NCI-H526 treated with DMSO at 0.1 percent for 48 hours (cell line): ENCODE measurements at places on chromosomes 16 and 17.

GRCh38 chr17:66523378-66524200 is 221.2 kb downstream of the PRKCA start:
- no peak for DNase-seq

DNA sequence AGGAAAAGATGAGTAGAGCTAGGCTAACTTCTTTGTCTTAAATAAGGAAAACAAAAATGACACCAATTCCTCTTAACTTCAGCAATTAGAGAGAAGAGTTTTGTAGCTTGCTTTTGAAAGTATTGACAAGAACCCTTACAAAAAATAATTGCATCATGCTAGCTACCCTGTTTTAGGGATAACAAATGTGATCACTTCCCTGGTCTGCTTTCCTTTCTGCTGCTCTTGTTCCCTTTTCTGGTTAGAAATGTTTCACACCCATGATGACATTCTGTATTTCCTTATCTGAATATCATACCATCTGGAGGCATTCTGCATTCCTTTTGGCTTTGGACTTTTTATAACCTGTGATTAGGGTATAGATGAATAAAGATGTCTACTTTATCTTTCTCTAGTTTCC is 9.9 kb upstream of the SMIM36 start:
- DNase-seq, result no peak

DNA sequence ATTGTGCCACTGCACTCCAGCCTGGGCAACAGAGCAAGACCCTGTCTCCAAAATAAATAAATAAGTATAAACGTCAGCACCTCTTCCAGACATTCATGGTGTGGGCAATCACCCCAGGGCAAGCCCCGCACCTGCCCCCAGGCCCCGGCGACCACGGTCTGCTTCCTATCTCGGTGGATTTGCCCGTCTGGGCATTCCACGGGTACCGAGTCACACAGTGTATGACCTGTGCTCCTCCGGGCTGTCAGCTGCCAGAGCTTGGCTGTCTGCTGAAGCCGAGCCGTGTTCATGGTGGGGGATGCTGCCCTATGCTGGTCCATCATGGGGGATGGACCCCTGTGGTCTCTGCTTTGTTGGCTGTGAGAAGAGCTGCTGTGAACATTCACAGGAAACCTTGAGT is 15.4 kb downstream of the CYBC1 start:
- no peak for DNase-seq

DNA sequence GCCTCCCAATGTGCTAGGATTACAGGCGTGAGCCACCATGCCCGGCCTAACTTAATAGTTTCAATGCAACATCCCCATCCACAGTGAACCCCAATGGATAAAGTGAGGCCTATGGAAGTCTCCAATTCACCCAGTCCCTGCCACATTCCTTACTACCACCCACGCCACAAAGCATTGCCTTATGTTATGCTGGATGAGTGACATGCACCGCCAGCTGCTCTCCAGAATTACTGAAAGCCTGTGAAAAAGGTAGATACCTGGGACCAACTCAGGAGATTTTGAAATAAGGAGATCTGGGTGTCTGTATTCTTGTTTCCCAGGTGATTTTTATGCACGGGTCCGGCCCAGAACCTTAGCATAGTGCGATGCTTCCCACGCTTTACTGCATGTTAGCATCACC is 16.9 kb upstream of the GAS7 start:
- DNase-seq, result no peak

DNA sequence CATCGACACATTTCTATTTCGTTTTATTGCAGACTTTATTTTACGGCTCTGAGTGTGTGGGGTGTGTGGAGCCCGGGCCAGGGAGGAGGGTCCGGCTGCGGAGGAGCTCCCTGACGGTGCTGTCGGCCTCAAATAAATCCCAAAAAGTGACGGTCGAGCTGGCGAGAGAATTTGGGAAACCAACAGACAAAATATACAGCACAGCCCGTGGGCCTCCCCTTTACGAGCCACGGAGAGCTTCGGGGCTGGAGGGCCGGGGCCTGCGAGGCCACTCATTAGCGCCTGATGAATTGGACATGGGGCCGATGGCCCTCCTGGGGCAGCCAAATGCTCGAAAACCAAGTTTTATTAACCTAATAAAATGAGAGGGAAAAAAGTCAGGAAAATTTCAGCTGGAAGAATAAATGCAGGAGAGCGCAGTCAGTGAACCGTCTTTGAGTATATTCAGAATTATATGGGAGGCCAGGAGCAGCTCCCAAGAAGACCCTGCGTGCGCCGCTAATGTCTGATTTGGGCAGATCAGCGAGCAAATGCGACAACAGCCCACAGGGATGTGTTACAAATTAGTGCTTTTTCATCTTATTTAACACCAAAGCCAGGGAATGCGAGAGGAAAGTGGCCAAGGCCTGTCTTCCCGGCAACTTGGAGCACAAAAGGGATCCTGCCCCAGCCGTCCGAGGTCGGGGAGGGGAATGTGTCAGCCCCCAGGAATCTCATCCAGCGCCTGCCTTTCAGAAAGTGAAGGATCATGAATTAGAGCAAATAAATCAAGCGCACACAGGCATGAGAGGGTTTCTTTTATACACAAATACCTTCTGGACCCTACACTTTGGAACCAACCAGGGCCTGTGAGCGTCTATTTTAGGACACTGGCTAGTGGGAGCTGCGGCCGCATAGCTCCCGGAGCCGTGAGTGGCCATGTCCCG is 249.1 kb downstream of the C16orf95 start:
- DNase-seq, result no peak

DNA sequence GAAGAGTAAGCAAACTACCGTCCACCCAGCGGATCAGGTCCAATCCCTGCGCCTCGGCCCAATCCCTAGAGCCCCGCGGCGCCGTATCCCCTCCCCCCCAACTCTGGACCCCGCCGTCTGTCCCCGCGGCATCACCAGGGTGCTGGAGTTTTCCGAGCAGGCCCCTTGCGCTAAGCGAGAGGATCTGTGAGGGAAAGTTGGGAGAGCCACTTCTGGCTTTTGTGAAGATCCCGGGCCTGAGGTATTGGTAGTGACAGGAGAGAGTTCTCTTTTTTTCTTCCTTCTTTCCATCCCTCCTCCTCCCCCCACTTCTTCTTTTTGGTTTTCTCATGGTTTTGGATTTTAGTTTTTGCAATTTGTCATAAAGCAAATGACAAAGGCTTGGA is 3.5 kb upstream of the DLX4 start:
- no peak for DNase-seq

- no peak for DNase-seq
These were observed 40.9 kb downstream of the TK2 start for GRCh38 chr16:66508914-66509496.

- no peak for DNase-seq
These were observed 37.6 kb downstream of the MMD start for GRCh38 chr17:55383771-55384642.

DNA sequence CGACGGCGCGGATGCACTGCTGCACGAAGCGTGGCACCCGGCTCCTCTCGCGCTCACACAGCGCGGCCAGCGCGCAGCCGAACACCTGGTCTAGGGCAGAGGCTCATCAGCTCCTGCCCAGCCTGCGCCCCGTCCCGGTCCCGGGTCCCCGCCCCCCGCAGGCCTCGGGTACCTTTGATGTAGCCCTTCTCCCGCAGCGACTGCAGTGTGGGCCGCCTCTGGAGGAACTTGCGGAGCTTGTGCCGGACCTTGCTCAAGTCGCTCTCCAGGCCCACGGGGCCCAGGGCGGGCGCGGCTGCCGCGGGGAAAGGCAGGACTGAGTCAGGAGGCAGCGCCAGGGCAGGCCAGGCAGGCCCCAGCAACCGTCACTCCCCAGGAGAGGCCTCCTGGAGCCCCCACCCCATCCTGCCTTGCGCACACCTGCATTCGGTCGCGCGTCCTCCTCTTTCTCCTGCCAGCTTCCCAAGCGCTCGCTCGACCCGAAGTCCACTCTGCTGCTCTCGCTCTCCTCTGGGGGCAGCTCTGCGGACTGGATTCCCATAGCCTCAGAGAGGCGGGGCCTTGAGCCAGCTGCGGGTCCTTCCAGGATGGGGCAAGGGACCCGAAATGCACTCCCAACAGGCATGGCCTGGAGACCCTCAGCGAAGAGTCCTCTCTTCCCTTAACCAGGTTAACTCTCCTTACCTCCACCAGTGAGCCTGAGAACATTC is 36.0 kb downstream of the ARHGAP27 start:
- DNase-seq, result no peak

DNA sequence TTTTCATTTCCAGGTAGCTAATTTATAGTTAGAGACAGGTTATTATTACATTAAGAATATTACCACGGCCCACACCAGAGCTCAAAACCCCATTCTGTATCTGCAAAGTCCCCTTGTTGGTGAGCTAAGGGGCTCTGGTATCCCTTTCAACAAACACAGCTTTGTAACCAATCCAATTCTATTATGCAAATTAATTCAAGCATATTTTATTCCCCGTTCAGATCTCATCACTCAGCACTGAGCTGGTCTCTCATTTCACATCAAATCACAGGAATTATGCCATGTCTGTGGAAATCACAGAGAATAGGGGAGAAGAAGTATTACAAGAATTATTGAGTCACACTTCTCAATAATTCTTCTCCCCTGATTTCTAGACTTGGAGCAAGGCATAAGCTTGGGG is 111.7 kb downstream of the CDH11 start:
- DNase-seq, result no peak

- no peak for DNase-seq
These were observed 78.1 kb downstream of the SKAP1 start for GRCh38 chr17:48351911-48352332.
